ENCODE measurements at places on chromosomes 2 and 18. TPM values are rescaled to one million over a fixed set of nuclear protein-coding genes. Genes with fewer than 3 reads are reported as not detected.

Gene RTP5
- total RNA-seq: not detected

DNA sequence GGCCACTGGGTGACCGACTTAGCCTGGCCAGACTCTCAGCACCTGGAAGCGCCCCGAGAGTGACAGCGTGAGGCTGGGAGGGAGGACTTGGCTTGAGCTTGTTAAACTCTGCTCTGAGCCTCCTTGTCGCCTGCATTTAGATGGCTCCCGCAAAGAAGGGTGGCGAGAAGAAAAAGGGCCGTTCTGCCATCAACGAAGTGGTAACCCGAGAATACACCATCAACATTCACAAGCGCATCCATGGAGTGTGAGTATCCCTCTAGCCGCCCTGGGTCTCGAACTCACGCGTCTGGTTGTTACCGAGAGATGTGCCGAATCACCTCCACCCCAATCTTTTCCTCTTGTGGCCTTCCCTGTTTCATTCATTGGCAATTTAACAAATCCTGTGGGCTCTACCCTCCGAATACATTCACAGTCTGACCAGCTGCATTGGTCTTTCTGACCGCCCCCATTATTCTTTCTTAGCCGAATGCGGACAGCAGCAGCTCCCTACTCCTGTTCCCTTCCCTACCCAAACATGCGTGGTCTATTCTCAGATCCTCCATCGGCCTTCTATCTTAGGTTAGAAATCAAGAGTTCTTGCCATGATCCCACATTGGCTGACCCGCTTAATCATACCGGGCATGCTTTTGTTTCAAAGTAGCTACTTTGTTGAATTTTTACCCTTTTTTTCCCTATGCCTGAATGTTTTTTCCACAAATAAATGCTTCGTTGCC lies 631 bp downstream of the RPL31 start:
- DNase-seq: no peak

Gene HOXD3
- total RNA-seq: 9.8 TPM

Gene LTBP1
- 551 TPM for total RNA-seq

Gene NEUROD1
- not detected for total RNA-seq

DNA sequence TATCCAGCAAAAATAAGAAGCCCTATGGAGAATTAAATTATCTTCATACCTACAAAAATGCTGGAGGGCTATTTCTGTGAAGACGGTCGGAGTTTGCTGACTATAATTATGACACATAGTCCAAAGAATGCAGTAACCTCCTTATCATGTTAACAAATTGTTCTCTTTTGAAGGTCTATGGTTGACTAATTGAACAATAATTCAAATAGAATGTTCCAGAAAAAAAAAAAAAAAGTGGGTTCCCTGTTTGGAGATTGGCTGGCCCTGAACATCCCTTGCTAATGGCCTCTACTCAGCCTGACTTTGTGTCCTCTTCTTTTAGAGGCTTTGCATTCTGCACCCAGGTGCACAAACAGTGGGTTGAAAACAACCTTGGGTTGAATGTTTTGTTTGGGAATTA lies 82.8 kb upstream of the CCBE1 start:
- no peak for DNase-seq

- no peak for DNase-seq
Measured at GRCh38 chr2:160538559-160539355, 45.1 kb upstream of the RBMS1 start.

GRCh38 chr2:212695426-212695825 lies 156.8 kb upstream of the ERBB4 start:
- DNase-seq: no peak

GRCh38 chr2:99484205-99484604 lies 5.6 kb downstream of the REV1 start:
- no peak for DNase-seq

DNA sequence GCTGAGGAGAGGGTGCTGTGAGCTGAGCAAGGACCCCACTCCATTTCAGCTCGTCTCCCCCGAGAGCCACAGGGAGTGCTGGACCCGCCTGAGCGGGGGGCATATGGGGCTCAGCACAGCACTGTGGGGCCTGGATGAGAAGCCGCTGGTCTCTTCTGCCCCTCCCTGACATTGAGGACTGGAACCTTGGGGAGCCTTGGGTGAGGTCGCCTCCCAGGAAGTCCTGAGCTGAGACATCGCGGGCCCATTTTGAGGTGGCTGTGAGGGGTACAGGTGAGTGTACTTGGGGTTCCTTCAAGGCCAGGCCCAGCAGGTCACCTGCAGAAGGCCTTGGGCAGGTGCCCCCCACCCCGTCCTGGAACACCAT lies 3.1 kb upstream of the AQP12A start:
- DNase-seq: no peak

DNA sequence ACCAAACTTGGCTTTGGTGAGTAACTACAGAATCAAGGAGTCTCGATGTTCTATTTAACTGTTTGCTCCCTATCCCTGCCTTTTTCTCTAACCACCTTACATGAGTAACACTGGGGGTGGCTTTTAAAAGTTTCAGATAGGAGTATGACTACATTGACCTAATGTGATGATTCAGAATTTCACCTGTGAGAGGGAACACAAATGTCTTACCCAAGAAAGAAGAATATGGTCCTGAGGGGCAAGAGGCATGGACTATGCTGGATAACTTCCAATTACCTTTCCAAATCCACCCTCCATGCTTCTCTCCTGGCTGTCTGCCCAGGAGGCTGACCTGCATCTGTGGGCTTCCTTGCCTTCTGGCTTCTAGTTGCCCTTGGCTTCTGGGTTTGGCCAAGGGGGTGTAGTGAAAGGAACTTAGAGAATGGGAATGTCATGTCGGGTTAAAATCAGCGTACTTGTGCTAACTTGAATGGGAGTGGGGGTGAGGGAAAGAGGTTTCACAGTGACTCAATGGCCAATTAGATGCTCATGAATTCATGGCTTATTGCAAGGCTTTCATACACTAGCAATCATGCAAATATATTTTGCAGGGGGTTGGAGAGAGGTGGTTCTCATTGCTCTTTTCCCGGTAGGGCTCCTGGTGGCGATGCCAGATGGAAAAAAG lies 5.3 kb upstream of the IL36G start:
- no peak for DNase-seq

DNA sequence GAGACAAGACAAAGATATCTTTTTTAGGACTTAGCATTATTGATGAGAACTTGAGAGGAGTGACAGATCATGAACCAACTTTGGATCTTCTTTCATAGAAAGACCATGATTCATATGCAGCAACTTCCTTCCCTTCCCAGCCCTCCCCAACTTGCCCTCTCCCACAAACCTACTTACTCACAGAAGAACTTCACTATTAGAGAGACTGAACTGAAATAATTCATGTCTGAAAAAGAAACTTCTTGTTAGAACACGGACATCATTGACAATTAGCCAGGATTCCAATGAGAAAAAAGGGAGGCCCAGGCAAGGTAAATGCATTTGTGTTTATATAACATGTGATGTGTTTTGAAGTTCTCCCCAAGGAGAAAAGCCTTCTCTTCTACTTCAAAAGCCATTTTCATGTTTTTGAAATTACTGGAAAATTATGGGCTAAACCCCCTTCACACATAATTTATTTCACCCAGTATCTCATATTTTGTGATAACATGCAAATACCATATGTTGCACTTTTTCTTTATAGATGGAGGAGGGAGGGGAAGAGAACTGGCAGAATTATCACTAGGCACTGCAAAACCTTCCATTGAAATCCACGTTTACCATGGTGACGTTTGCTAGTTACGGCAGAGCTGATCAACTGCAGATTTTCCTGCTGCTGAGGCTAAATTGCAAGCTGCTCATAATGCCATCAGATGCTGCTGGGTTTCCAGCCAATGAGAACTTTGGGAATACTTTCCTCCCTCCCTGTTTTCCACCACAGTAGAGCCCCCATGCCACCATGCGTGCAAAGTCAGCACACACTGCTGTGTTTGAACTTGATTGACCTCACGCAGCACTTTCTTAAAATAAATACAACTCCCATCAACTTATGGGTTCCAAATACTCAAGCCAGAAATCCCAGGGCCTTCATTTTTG lies 294.7 kb downstream of the MEIS1 start:
- DNase-seq: no peak

- no peak for DNase-seq
Measured at GRCh38 chr2:42369532-42370229, 8.7 kb upstream of the COX7A2L start.

GRCh38 chr2:43270930-43271615 lies 44.7 kb upstream of the ZFP36L2 start:
- no peak for DNase-seq

- no peak for DNase-seq
Measured at GRCh38 chr2:204654669-204655068, 109.4 kb downstream of the PARD3B start.

Data from aorta (tissue), 5 donors.